ENCODE measurements at places on chromosomes 6 and 20.

GRCh38 chr20:44117296-44118184, 69.4 kb downstream of the JPH2 start:
- DNase-seq = no peak

GRCh38 chr6:41679696-41680095, 41.4 kb downstream of the MDFI start:
- DNase-seq = no peak

DNA sequence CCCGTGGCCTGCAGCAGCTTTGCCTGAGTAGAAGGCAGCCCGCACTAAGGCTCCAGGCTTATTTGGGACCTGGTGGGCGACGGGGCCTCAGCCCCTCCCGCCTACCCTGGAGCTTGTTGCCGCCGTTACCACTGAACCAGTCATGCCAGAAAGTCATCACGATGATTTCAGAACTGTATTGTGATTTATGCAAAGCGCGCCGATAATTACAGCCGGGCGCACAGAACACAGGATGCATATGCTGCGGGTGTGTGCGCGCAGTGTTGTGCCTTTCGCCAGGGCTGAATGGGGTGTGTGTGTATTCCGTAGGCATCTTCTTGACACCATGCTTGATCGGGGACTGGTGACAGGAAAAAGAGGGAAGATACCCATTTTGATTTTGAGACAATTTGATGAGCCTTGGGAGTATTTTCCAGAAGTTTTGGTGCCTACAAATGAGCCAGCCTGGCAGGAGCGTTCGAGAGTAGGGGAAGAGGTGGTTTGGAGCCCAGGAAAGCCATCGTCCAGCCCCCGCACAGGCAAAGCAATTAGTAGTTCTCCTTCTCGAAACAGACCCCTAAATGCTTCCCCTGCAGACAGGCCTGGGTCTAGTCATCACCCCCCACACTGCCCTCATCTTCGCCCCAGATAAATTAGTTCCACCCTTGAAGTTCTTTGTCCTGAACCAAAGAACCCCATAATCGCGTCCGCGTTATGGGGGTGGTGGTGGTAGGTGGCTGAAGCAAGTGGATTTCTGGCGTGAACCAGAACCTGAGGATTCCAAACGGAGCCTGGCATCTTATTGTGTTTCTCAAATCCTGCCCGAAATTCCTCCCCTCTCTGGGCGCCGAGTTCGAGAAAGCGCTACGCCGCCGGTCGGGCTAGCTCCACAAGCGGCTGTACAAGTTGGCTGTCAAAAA, 1.9 kb upstream of the NR2E1 start:
- DNase-seq = peak; percentile 5

DNA sequence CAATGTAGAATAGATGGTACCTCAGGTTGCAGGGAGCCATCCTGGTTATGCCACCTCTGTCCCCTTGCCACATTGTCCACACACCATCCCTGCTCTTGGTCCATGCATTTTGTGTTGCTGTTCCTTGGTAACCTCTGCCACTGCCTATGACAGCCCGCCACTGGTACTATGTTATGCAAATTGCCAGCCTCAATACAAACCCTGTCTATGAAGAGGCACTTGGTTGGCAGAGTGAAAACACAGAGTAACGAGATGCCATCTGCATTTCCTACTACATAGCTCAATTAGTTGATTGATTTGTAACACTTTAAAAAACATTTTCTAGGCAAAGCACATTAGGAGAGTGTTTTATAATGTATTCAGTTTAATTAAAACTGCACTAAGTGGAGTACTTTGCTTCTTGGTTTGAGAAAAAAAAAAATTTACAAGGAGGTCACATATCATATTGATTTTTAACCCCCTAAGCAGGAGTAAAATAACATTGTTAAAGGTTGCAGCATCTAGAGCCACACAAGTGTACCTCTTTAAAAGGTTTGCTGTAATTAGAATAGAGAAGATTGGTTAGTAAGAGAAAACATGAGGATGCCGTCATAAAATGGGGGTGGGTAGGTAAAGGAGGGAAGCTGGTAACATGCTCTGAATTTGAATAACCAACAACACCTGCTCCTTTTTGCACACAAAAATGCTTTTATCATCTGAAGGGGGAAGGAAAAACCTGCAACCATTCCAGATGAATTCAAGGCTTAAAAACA, 817.1 kb downstream of the KIF16B start:
- DNase-seq = no peak

DNA sequence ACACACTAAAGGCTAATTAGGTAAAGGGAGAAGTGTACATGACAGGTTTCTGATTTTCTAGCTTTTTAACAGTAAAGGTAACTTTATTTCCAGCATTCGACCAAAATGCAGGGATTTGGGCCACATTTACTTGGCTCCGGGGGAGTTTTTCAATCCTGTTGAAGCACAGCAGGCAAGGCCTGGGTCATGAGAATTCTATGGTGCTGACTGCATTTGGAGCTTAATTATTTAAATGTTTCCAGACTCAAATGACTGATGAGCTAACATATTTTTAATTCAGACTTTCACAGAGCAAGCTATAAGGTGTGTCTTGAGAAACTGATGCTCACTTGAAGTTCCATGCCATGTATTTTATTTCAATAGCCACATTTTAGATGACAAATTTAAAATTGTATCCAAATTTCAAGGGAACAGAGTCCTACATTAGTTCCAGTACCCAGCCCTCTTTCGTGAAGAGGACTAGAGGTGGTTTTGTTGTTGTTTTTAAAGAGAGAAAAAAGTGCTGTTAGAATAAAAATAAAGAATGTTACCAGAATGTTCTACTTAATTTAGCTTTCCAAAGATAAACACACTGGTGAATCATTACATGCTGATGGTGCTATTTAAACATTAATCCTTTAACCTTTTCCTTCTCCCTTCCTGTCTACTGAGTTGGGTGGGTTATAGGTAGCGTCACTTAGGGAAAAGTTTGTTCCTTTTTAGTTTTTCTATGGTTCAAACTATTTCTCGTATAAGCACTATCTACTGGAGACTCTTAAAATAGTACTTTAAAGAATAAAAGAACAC, 82.3 kb upstream of the PHACTR2 start:
- DNase-seq = no peak

GRCh38 chr6:27224729-27225128, 22.8 kb upstream of the PRSS16 start:
- DNase-seq = no peak

- DNase-seq = no peak
Observed at GRCh38 chr6:27478141-27478705, 5.3 kb upstream of the ZNF184 start.

GRCh38 chr6:89669002-89669401, 30.5 kb upstream of the LYRM2 start:
- no peak for DNase-seq

DNA sequence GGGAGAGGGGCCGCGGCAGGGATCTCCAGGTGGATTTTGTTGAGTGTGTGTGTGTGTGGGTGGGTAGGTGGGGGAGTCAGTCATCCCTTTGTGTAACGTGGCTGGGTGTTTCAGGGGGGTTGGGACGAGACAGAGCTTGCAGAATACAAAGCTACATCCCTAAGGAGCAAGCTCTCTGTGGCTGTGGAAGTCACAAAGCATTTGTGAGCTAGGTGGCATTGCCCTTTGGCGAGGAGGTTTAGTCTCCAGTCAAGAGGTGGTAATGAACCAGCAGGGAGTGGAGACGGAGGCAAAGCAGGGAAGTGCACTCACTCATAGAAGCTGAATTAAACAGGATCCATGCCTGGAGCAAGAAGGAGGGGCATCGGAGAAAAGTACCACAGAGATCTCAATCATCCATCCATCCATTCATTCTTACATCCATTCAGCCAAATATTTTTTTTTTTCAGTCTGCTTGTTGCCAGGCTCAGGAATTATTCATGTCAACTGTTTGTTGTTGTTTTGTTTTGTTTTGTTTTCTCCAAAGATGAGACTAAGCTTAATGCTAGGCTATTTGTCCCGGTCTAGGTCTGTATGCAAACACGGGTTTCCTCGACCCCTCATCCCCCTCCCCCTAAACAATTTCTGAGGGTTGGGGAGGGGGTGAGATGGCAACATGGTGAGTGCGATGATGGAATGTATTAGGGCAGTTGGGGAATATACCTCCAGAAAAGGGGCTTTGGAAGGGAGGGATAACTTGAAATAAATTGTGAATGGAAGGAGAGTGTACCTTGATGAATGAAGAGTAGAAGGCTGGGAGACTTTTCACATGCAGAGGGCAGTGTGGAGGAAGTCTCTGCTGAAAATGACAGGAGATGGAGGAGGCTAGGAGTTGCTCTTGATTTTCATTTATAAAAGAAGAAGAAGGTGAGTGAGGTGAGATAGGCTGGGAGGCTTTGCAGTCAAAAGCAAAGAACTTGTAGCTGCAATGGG, 1.0 kb downstream of the HCRTR2 start:
- DNase-seq = no peak

DNA sequence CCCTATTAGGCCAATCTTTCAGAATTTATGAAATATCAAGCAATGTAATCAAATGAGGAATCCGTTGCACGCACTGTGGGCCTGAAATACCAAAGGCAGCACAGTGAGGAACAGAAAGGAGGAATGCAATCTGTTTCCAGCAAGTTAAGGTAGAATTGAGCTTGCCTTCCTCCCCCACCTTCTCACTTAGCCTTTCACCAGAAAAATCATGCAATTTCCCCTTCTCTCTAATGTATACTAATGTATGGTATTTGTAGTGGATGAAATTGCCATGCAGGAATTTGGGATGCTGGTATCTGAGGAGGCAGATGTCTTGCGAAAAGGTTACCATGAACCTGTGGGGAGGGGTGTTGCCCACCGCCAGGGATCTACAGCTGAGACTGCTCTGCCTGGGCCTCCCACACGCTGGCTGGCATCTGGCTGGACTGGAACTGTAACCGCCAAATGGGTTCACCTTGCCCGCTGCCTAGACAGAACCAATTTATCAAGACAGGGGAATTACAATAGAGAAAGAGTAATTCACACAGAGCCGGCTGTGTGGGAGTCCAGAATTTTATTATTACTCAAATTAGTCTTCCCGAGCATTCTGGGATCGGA, 222.4 kb upstream of the MYLIP start:
- no peak for DNase-seq

Data from epithelial cell of prostate (primary cell).